ENCODE measurements at places on chromosomes 5 and 9.

- no peak for DNase-seq
These were observed 285.8 kb upstream of the RASA1 start for GRCh38 chr5:86981898-86982297.

DNA sequence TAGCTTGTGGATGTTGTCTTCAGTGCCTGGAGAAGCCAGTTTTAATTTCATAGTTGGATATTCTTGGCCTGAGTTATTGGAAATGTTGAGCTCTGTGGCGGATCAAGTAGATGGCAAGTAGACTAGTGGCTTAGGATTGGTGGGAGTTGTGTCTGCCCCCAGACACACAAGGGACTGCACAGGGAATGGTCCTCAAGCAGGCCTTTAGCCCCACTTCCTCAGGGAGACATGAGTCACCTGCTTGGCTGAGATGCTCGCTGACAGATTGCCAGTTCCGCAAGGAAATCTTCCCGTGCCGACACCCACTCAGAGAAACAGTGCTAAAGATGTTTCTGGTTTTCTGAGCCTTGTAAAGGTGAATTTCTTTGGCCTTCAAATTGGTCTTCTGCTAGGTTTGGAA, 18.8 kb upstream of the CATSPER3 start:
- DNase-seq: no peak

DNA sequence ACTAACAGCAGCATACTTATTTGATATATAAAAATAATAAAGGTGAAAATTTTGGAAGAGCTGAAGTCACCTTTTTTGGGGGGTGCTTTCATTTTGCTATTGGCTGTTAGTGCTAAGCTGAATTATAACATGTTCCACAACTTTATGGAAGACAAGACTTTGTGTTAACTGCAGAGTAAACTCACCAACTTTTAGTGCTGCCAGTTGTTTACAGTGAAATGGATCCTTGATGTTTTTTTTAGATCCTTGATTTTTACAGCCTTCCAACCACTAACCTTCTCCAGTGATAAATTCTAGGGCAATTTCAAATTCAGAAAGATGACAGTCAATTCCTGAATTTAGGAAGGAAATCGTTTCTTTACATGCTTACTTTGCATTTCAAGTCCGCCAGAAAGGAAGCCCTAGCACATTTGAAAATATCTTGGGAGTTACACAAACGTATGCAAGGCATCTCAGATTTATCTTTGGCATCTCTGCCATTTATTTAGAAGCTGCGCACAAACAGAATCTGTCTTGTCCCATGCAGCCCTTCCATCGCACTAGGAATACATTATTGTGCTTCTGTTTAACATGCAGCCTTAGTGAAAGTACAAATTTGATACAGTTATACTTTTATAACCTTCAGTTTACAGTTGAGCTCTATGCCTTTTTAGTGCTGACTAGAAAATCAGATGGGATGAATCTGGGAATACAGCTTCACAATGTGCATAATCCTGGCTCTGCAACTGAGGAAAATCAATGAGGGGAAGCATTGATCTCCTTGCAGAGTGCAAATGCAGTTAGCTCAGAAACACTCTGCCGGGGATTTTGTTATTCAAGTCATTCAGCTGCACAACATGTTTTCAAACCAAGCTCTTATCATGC, 142.4 kb upstream of the ZNF608 start:
- no peak for DNase-seq

- DNase-seq: no peak
These were observed 7.5 kb upstream of the CNOT6 start for GRCh38 chr5:180486636-180487149.

DNA sequence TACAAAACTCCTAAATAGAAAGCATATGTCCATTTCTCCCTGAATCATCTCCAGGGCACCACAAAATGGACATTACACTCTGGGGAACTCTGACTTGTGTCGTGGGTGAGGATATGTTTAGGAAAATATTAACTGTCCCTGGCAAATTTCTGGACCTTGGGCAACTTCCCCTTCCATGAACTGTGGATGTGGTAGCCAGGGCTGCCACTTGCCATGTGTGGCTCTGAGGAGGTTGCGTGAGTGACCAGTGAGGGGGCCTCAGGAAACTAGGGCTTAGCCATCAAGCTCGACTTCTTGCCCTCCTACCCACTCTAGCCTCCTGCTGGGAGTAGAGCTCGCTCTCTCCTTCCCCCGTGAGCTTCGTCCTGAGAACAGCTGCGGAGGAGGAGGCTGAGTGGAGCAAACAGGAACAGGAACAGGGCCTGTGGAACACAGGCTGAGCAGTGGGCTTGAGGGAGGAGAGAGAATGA, 13.8 kb upstream of the STC2 start:
- DNase-seq: no peak

DNA sequence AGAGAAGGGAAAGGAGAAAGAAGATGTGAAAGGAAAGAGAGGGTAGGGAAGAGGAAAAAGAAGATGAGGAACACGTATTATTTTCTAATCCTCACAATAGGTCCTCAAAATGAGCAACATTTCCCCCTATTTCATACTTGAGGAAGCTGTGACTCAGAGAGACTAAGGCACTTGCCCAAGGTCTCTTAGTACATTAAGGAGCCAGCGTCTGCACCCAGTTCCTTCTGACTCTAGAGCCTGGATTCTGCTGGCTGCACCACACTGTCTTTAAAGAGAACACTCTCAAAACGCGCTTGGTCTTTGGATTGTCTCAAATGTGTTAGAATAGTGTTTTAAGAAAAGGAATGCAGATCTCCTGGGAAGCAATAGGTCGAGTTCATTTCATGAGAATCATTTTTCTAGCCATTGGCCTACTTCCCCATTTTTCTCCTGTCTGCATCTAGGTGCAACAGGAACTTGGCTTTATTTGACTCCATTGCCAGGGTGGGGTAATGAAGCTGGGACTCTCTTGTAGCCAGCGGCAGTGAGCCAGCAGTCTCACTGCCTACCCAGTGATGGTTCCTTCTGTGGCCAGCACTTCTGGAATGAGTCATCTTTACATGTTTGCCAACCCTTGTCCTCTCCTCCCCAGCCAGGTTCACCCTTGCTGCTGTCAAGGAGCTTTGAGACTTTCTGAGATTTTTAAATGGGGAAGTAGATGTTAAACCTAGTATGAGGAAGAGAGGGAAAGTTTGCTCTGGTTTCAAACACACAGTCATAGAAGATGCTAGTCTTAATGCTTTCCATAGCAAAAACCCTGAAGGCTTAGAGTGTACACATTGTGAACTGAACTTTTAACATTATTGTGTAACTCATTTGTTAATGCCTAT, 82.7 kb downstream of the DOCK8 start:
- no peak for DNase-seq

GRCh38 chr5:165871291-165871690, 2365.9 kb downstream of the MAT2B start:
- no peak for DNase-seq

- no peak for DNase-seq
These were observed at the start of gene QSOX2 for GRCh38 chr9:136245219-136246150. Gene QSOX2, minus strand, starts transcription at chr9:136245812. Its CDS starts 9 bp downstream, at chr9:136245803.

DNA sequence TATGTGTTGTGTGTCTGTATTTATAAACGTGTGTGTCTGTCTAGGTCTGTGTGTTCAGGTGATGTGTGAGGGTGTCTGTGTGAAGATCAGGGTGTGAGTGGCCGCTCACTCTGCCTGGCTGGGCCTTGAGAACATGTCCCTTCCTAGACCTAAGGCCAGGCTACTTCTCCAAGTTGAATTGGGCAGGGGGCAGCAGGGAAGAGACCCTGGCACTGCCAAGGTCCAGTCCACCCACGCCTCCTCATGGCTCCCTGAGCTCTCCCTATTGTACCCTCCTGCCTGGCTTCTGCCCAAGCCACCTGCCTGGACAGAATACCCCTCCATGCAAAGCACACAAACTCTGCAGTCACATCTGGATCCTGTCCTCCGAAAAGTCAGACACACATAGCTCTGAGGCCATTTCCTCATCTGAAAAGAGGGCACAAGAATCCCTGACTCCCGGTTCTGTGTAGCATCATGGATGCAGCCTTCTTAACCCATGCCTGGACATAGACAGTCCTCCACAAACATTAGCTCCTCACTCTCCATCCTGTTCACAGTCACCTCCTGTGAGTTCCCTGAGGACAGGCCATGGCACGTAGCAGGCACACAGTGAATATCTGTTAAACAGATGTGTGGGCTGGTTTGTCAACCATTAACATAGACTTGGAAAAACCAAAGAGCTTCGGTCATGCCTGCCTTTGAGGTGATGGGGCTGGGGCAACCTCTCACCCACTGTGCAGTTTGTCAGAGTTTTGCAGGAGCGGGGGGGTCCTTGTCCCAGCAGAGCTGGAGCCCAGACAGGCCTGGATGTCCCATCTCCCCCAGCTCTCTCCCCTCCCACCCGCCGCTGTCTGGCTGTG, 167.8 kb upstream of the MVB12B start:
- DNase-seq: no peak

- DNase-seq: no peak
These were observed 42.5 kb downstream of the KCNIP1 start for GRCh38 chr5:170546282-170546681.

- no peak for DNase-seq
These were observed 221.6 kb downstream of the MAT2B start for GRCh38 chr5:163727028-163727427.

GRCh38 chr5:149489605-149490037, 61.6 kb downstream of the CSNK1A1 start:
- DNase-seq: no peak

DNA sequence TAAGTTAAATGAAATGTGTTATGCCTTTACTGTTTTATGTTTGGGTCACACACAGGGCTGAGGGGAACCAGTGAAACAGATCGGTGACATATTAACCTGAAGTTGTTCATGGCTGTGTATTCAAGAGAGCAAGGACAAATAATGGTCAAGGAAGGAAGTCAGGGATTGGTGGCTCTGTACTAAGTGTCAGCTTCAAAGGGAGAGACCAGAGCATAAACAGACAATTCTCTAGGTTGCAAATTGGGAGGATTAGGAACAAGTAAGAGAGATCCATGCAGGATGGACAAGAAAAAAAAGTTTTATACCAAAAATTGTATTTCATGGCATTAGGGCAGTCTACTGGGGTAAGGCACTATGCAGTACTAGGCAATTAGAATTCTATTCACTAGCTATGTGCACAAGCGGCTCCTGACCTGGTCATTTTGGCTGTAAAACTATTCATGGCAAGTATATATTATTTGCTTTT, 156.3 kb downstream of the PLPPR1 start:
- no peak for DNase-seq

DNA sequence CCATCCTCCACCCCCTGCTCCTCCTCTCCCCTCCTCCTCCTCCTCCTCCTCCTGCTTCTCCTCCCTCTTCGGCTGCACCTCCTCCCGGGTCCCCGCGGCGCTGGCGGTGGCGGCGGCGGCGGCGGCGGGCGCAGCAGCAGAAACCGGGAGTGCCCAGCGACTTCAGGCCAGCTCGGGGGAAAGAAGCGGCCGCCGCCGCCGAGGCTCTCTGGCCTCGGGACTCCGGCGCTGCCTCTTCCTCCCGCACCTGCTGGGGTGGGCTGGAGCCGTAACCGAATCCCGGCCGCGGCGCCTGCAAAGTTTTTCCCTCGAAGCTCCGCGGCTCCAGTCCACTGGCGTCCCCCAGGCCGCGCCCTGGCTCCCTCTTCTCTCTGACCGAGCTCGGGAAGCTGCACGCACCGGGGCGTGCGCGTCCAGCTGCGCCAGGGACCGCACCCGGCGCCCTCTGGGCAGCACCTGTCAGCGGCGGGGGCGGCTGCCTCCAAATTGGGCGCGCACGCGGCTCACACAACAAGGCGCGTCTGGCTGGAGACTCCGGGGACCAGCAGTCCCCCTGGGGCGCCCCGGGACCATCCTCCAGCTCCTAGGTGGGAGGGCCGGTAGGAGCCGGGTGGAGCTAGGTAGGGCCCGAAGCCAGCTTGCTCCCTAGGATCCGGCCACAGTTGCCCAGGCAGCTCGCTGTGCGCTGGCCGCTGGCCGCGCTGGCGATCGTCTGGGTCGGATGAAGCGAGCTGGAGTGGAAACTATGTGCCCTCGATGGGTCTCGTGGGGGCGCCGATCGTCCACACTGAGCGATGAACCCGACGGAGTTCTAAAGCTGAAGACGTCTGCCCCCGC, at the start of gene MCTP1:
TSS of gene MCTP1 (minus strand) at position 523 of the 837 bp plus-strand sequence.
- DNase-seq: no peak

DNA sequence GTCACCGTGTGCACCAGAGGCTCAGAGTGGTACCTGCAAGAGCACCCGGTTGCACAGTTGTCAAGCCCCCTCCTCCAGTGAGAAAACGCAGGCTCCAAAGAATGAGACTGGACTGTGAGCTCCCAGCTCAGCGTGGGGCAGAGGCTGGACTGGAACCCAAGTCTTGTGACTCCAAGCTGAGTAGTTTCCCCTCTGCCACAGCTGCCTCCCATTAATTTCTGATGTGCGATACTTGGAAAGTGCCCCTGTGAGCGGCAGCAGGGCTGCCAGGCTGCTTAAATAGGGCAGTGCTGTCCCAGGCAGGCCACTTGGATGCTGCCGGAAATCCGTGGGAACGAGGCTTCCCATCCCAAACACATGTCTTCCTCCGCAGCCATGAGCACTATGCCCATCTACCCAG, 62.2 kb upstream of the ANGPTL2 start:
- DNase-seq: no peak

DNA sequence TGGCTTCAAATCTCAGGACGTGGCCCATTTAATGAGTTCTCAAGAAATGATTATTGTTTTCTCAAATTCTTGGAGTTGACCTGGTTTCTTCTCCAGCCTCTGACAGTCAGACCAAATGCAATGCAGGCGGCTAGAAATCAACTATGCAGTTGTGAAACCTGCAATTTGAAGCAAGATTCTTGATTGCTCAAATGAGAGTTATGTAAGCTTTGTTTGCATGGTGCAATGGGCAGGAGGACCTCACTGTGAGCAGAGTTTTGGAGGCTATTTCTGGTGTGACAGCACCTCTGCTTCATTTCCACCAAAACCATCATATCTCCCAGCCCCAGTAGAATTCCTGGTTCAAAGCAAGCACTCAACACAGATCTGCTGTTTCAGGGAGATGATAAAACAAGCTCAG, 500.0 kb upstream of the KLF4 start:
- DNase-seq: peak; percentile 10

GRCh38 chr5:54539001-54539400, 21.4 kb downstream of the SNX18 start:
- DNase-seq: no peak

DNA sequence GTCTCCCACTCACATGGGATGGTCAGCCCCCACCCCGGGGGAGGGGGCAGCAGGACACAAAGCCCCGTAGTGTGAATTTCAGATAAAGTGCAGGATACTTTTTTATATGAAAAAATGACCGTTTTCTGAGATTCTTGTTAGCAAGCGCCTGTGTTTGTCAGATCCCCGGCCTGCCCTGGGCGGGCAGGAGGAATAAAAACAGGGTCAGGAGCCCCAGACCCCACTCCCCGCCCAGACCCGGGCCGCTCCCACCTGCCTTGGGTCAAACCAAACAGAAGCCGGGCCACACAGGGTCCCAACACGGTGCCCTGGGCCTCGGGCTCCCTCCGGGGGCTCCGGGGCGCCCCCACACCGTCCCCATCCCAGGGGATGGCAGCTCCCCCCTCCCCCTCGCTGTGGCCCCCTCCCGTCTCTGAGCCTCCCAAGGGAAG, 13.5 kb upstream of the NRARP start:
- DNase-seq: no peak

- DNase-seq: no peak
These were observed 467.3 kb upstream of the FTMT start for GRCh38 chr5:121384359-121384758.

- peak; percentile 99 for DNase-seq
These were observed at the start of gene DNAJB5 for GRCh38 chr9:34989003-34989945. Gene DNAJB5, plus strand, starts transcription at chr9:34989745. Its CDS starts 886 bp downstream, at chr9:34990631.

GRCh38 chr5:161283296-161283695, 263.2 kb downstream of the GABRB2 start:
- no peak for DNase-seq

- DNase-seq: no peak
These were observed 46.0 kb downstream of the CAMK2A start for GRCh38 chr5:150243590-150243989.

Measured in AG04449 (cell line).